ENCODE measurements at places on chromosomes 1 and 21.

DNA sequence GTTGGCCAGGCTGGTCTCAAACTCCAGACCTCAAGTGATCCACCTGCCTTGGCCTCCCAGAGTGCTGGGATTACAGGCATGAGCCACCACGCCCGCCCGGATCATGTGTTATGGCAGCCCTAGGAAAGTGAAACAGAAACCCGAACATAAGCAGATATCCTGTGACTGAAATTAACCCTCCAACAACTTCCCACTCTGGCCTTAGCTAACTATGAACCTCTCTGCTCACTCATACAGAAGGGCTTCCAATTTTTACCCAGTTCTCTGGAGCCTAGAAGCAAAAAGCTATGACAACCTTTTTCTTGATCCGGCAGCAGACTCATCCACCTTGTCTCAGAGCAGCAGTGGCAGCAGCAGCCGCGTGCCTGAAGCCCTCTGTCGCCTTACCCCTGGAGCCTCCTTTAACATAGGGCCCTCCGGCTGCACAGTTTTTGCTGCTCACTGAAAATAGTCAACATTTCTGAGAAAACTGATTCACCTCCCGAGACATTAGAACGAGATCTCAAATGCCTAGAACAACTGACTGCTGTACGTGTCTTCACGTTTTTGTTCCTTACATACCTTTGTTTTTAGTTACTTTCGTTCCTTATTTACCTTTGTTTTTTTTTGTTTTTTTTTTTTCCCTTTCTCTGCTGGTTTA is 9.3 kb downstream of the CBR1 start:
- DNase-seq = no peak
- H3K4me1 ChIP-seq = no peaks in the 10 kb centered on the region
- H3K4me3 ChIP-seq = no peak overlapping the region
- no peak overlapping the region for H3K27ac ChIP-seq
- H3K27me3 ChIP-seq = peaks cover 7% of the 10 kb centered on the region

- no peak overlapping the region for H3K4me3 ChIP-seq
- no peak for DNase-seq
- H3K27me3 ChIP-seq = peaks cover 8% of the 10 kb centered on the region
- H3K36me3 ChIP-seq = no peaks in the 10 kb centered on the region
- no peak overlapping the region for H3K27ac ChIP-seq
Measured at GRCh38 chr1:227323171-227323966, 5.1 kb upstream of the CDC42BPA start.

DNA sequence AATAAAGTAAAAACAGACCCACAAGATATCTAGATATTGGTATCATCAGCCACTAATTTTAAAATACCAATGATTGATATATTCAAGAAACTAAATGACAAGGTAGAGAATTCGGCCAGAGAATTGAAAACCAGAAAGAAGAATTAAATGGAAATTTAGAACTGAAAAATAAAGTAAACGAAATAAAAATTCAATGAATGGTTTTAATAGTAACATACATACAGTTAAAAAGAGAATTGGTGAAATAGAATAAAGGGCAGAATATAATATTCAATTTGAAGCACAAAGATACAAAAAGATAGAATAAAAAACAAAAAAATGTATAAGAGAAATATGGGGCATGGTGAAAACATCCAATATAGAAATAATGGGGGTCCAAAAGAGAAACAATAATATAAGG is 64.0 kb upstream of the GUCA2B start:
- H3K27me3 ChIP-seq = no peaks in the 10 kb centered on the region
- no peak for DNase-seq
- H3K4me3 ChIP-seq = no peak overlapping the region
- H3K27ac ChIP-seq = no peak overlapping the region

DNA sequence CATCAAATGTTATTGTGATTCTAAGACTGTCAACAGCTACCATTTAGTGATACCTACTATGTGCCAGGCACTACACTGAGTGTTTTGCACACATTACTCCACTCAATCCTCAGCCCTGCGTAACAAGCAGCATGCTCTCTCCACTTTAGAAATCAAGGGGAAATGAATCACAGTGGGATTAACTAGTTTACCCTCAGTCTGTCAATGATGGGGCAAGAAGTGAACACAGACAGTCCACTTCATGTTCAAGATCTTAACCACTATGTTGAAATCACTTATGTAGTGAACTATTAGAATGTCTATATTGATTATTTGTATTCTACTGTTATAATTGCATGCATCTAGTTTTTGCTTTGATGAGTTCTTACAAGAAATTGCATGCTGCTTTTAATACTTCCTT is 165.3 kb downstream of the LTN1 start:
- H3K4me1 ChIP-seq = peaks cover 38% of the 10 kb centered on the region
- no peak overlapping the region for H3K27ac ChIP-seq
- H3K36me3 ChIP-seq = no peaks in the 10 kb centered on the region
- H3K27me3 ChIP-seq = peaks cover 44% of the 10 kb centered on the region
- no peak for DNase-seq
- H3K4me3 ChIP-seq = no peak overlapping the region
